ENCODE measurements at places on chromosomes 13 and 19. TPM values are rescaled to one million over a fixed set of nuclear protein-coding genes. Genes with fewer than 3 reads are reported as not detected.

GRCh38 chr19:7545300-7545699, 9.8 kb downstream of the PNPLA6 start:
- DNase-seq, result no peak

GRCh38 chr13:21077076-21077787, 15.8 kb upstream of the LATS2 start:
- DNase-seq, result no peak

The TM9SF2 gene
- total RNA-seq, result 60.5 TPM

DNA sequence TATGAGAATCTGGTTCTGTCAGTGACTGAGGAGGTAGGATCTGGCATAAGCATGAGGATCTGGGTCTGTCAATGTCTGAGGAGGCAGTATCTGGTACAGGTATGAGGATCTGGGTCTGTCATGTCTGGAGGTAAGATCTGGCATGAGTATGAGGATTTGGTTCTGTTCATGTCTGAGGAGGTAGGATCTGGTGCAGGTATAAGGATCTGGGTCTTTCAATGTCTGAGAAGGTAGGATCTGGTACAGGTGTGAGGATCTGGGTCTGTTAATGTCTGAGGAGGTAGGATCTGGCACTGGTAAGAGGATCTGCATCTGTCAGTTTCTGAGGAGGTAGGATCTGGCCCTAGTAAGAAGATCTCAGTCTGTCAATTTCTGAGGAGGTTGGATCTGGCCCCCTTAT, 12.4 kb upstream of the PDCD2L start:
- DNase-seq, result no peak

Measured in cardiac muscle cell (in vitro differentiated cells and primary cell).